T-helper 2 cell (primary cell): ENCODE measurements at places on chromosomes 12 and 14.

DNA sequence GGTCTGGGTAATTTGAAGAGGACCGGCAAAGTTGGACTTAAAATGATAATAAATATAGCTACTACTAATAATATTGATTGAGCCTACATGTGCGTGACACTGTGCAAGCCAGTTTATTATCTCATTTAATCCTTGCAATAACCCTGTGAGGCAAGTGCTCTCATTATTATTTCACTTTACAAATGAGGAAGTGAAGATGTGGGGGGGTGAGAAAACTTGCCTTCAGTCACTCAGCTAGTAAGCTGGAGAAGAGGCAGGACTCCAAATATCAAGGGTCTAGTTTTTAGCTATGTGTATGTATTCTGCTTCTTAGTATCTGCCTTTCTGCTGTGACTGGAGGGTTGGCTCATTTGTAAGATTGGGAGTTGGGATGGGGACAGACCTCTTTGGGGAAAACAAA lies 39.2 kb downstream of the NPAS3 start:
- DNase-seq: no peak

DNA sequence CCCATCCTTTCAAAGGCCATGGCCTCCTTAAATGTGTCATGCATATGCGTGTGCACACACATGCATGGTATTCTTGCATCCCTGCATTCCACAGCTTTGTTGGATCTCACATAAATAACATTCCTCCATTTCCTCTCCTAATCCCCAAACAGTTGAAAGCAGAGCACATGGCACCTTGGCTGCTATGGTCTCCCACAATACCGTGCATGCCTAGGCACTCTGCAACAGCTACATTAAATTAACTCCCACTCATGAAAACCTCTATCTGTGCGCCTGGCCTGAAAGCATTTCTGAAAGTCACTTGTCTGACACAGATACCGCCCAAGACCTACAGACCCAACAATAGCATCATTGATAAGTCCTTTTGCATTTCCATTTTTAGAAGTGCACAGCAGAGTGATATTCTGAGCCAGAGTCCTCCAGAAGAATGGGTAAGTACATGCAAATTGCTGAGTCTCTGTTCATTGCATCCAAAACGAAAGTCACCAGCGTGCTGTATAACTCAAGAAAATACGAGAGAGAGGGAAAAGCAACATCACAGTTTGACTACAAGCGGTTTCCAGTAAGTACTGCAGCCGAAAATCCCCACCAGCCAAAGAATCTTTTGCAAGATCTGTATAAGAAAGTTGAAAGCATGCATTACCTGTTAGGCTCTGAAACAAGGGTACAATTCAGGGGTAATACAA lies 436 bp downstream of the ASB2 start:
- peak; percentile 90 for DNase-seq

GRCh38 chr12:11973396-11973795 lies 97.3 kb upstream of the BCL2L14 start:
- no peak for DNase-seq

DNA sequence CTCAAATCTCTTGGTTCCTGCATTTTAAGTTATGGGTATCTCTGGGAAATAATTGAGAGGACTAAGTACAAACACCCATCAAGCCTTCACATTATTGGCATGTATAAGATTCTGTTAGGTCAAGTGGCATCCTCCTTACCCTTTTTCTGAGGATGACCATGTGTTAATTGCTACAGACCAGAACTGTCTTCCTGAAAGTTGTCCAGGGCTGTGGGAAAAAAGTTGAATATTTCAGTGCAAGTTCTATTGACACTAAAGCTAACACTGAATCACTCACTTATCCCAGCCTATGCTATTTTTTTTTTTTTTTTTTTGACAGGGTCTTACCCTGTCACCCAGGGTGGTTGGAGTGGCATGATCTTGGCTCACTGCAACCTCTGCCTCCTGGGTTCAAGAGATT lies 130.1 kb upstream of the HIF1A start:
- DNase-seq: no peak

- DNase-seq: no peak
These were observed 30.2 kb downstream of the BICDL1 start for GRCh38 chr12:120019197-120019596.

GRCh38 chr12:57839996-57840395 lies 6.5 kb downstream of the CTDSP2 start:
- no peak for DNase-seq

- no peak for DNase-seq
These were observed 606.1 kb downstream of the SLC16A7 start for GRCh38 chr12:60201891-60202290.

- DNase-seq: peak; percentile 54
These were observed 56.3 kb downstream of the FGD4 start for GRCh38 chr12:32455607-32456071.

DNA sequence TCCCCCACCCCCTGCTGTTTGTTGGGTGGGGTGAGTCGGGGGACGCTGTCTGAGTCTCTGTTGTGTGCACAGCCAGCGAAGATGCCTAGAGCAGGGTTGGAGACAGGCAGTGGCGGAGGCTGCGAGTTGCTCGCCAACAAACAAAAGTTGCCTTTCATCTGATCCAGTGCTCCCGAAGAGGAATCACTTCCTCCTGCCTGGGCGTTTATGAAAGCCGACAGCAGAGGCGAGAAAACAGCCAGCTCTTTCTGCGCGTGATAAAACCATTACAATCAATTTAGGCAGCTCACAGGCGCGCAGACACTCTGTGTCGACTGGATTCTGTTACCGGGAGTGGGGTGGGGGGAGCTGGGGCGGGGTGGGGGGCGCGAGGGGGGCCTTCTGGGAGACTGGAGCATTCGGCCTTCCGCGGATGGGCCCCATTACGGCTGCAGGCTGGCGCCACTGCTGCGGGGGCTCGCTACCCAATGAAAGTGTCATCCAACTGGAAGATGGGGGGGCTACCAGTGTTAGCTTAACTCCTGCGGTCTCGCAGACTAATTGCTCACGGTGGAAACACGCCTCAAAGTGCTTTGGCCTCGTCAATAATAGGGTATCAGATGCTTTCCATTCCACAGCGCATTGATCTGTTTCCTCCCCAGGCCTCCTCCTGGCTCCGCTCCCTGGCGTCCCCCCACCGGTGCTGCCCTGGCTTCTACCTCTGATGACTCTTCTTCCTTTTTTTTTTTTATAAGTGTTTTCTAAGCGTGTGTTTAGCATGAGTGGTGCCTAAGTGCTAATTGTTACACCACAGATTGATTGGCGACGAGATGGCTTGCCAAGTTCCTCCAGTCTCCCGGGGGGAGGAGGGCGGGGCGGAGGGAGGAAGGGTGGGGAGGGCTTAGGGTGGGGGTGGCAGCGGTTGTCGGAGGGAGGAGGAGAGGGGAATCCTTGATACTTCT lies 678.4 kb downstream of the MED13L start:
- no peak for DNase-seq

- no peak for DNase-seq
These were observed 136.3 kb downstream of the DYRK2 start for GRCh38 chr12:67784831-67785230.

DNA sequence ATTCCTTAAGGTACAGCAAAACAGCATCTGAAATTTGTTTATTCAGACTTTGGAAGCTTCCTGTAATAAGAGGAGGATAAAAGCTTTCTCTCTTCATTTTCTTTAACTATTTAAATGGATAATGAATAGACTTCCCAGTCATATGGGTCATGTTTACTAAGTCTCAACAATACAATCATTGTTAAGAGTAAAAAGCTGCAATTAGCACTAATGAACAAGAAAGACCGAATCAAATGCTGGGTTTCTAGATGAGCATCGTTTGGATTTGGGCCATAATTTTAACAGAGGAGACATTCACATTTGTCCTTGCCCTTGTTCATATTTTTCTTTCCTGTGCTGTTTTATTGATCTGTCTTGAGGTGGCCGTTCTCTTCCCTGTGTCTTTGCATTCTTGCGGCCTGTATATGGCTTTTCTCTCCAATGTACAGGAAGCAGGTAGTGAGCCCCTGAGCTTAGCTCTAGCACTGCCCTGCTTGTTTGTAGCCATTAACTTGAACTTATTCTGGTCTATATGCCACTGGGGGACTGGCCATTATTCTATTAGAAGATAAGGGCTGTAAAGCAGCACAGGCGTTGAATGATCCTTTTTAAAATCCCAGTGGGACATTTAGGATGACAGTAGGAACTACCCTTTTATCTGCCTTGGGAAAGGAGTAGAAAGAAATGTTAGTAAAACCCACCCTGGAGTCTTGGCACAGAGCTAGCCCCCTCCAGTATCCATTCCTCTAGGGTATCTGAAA lies 34.6 kb downstream of the ABHD12B start:
- no peak for DNase-seq

DNA sequence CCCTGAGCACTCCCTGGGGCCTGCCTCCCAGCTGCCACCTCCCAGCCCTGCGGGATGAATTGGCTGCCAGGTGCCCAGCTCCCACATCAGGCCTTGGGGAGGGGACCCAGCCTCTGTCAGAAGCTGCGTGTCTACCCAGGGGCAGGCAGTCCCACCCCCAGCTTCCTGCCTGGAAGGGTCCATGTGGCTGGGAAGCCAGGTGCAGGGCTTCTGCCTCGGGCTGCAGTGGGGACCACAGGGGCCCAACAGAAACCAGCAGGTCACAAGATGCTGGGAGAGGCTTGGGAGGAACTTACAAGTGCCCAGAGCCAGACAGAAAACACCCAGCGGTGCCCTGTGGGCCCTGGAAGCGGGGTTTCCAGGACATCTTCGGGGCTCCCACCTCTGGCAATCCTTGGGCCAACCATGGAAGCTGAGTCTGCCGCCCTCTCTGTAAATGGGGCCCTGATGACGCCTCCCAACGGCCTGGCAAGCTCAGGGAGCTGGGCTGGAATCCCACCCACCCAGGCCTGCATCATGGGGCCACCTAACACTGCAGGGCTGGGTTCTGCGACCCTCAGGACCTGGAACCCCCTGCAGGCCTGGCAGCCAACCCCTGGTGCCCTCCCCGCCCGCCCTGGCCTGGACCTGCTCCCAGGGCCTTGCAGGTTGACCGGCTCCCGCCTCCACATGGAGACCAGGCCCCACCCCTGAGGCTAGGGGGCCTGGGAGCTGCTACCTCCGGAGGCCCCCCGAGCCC lies 36.6 kb downstream of the CCNK start:
- no peak for DNase-seq

GRCh38 chr12:32070370-32070769 lies 36.3 kb upstream of the BICD1 start:
- no peak for DNase-seq
